ENCODE measurements at places on chromosomes 12 and 14. TPM values are rescaled to one million over a fixed set of nuclear protein-coding genes. Genes with fewer than 3 reads are reported as not detected.

DNA sequence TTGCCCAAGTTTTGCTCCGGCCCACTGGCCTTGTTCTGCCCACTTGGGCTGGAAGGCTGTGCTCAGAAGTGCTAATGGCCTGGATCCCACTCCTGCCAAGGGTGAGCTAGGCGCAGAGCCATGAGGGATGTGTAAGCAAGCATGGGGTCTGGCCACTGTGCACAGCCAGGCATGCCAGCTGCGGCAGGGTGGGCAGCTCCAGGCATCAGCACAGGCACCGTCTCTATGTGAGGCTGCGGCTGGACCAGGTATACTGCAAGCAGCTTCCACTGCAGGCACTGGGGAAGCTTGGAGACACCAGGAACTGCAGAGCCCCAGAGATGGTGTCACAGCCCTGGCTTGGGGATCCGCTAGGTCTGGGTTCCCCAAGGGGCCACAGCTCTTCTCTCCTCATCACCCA lies 264.9 kb downstream of the LRIG3 start:
- DNase-seq: no peak

GRCh38 chr14:103846097-103846496 lies 1.3 kb downstream of the PPP1R13B start:
- no peak for DNase-seq

The ESPL1 gene
- polyA plus RNA-seq: 7.3 TPM

The HCAR1 gene
- not detected for polyA plus RNA-seq

GRCh38 chr14:91344096-91344495 lies 73.5 kb downstream of the CCDC88C start:
- DNase-seq: no peak

DNA sequence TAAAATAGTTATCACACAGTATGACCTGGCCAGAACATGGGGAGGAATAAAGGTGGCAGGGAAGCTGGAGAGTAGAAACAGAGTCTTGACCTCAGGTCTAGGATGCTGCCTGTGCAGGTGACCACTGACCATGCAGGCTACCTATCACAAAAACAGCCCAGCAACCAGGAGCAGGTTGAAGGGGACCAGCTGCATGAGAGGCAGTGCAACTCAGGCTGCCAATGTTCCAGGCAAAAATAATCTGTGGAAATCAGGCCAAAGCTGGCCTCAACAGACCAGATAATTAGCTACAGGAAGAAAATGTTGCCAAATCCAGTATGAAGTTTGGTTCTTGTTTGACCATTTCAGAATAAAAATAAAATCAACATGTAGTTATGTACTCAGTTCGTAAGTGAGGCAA lies 72.6 kb downstream of the PDE6H start:
- DNase-seq: no peak

The RAN gene
- polyA plus RNA-seq: 1,490 TPM

The ITGA5 gene
- polyA plus RNA-seq: 170 TPM

- no peak for DNase-seq
These were observed 40.8 kb upstream of the CSRP2 start for GRCh38 chr12:76919383-76920171.

- no peak for DNase-seq
These were observed 20.1 kb upstream of the TBX3 start for GRCh38 chr12:114704096-114704495.

GRCh38 chr14:94476023-94476422 lies at the start of gene SERPINA9:
Gene SERPINA9, minus strand, starts transcription at chr14:94476197. Its CDS starts 6,357 bp downstream, at chr14:94469840.
- no peak for DNase-seq

GRCh38 chr14:20609215-20610001 lies 18.2 kb upstream of the RNASE12 start:
- no peak for DNase-seq

The PTPRB gene
- 1.7 TPM for polyA plus RNA-seq

The MDGA2 gene
- polyA plus RNA-seq: not detected

DNA sequence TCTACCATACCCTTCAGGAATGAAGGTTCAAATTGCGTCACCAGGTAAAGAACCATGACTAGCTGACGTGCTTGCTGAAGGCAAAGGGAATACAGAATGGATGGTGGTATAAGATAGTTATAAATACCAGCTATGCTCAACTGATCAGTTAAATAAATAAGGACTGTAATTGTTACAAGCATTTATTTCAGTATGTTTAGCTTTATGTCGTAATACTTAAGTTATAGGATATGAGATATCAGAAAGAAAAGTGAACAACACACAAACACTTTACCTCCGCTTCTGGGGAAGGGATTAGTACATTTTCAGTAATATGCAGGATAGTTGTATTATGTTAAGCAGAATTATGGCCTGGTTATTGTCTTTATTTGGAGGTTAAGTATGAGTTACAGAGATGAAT lies 416.1 kb downstream of the BTG1 start:
- no peak for DNase-seq

The MANSC4 gene
- not detected for polyA plus RNA-seq

The PAH gene
- not detected for polyA plus RNA-seq

The ABCC9 gene
- polyA plus RNA-seq: 9.4 TPM

DNA sequence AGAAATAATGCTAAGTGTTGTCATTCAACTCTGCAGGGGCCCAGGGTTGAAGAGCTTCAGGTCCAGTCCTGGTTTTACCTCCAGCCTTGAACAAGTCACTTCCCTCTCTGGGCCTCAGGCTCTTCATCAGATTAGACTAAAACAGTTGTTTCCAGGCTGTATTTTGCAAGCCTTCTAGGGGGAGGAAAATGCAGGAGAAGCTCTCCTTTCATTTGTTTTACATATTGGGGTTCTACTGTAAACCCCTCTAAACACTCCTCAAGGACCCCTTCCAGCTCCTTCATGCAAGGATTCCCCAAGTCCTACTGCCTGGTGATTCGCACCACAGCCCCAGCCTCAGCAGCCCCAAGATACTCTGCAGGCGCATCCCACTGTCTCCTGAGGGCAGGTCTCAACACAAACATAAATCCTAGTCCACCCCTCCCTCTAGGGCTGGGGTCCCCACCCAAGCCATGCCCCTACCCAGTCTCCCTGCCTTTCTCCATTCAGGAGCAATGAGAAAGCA lies 2.7 kb downstream of the SDR9C7 start:
- DNase-seq: no peak

GRCh38 chr12:19018302-19018970 lies 111.1 kb upstream of the PLEKHA5 start:
- no peak for DNase-seq

The CLEC2A gene
- polyA plus RNA-seq: not detected

- no peak for DNase-seq
These were observed 49.2 kb downstream of the FBXW8 start for GRCh38 chr12:116959845-116960514.

DNA sequence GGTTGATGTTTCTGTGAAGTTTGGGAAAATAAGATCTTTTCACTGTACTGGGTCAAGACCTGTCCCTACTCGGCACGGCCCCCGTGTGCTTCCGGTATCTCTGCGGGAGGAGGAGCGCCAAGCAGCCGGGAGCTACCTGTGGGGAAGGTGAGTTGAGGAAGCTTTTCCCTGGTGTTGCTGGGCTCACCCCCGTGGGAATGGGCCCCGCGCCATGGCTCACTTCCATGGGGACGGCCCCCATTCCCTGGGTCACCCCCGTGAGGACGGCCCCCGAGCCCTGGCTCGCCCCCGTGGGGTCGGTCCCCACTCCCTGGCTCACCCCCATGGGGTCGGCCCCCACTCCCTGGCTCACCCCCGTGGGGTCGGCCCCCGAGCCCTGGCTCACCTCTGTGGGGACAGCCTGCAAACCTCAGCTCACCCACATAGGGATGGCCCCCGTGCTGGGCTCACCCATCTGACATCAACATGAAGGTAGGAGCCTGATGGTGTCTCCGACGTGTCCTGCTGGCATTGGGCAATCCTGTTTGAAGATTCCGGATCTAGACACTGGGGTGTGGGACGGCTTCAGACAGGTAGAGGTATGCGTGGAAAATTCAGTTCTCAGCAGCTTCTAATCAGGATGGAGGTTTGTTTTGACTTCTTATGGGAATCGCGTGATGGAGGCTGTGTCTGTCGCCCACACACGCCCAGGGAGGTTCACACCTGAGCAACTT lies 9.1 kb downstream of the LRCOL1 start:
- no peak for DNase-seq

The ACVRL1 gene
- polyA plus RNA-seq: 7.8 TPM

All from BJ (cell line).